ENCODE measurements at places on chromosomes 12 and 14.

GRCh38 chr12:62248873-62249272 lies 11.3 kb upstream of the USP15 start:
- DNase-seq = no peak

GRCh38 chr14:87508333-87508732 lies 484.6 kb downstream of the GALC start:
- DNase-seq = no peak

DNA sequence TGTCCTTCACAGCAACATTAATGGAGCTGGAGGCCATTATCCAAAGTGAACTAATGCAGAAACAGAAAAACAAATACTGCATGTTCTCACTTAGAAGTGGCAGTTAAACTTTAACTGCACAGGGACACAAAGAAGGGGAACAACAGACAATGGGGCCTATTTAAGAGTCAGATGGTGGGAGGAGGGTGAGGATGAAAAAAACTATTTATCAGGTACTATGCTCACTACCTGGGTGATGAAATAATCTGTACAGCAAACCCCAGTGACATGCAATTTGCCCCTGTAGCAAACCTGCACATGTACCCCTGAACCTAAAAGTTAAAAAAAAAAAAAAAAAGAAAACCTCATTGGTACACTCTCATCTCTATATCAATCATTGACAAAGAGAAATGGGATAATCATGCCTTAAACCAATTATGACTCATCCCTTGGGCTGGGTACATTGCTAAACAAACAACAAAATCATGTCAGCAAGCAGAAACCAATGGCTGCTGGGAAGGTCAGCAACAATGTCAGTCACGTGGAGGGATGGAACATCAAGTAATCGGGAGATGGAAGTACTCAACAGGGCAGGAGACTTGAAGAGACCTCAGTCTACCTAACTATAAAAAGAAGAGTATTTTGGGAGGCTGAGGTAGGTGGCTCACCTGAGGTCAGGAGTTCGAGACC lies 479.2 kb downstream of the RMST start:
- DNase-seq = no peak

- DNase-seq = no peak
Measured at GRCh38 chr14:105074601-105075053, 9.4 kb upstream of the GPR132 start.

DNA sequence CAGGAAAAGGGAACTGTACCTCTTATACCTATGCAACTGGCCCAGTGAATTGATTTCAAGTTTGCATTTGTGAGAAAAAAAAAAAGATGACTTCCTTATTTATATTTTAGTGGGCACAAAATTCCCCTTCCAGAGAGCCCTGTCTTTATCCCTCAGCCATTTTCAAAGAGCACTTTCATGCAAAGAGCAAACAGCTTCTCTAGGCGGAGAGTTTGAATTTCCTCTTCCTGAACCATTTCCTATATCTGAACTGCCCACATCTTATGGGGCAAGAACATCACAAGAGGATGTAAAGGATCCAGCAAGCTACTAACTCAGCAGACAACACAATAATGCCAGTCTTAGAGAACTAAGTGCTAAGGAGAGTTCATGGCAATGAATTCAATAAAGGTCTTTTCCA lies 22.3 kb upstream of the PLXNC1 start:
- no peak for DNase-seq

DNA sequence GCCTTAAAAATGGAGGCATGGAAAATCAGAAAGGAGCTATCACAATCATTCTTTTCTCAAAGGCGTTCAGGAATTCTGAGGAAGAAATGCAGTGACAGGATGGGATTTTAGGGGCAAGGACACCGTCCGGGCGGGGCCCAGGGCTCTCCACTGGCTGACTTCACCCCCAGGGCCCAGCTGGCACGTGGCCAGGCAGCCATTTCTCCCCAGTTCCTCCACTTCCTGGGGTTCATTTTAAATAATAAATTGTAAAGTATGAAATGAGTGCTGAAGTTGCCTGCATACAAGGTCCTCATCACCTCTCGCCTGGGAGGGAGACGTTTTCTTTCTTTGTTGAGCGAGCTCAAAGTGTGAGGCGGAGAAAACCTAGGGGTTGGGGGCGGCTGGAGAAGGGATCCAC lies 73.8 kb downstream of the WDR20 start:
- DNase-seq = no peak

Measured in tibial nerve (tissue), 4 donors.